ENCODE measurements at places on chromosomes 1 and 21.

GRCh38 chr1:205430696-205431305 is 8.9 kb upstream of the LEMD1 start:
- peak; percentile 58 for DNase-seq

DNA sequence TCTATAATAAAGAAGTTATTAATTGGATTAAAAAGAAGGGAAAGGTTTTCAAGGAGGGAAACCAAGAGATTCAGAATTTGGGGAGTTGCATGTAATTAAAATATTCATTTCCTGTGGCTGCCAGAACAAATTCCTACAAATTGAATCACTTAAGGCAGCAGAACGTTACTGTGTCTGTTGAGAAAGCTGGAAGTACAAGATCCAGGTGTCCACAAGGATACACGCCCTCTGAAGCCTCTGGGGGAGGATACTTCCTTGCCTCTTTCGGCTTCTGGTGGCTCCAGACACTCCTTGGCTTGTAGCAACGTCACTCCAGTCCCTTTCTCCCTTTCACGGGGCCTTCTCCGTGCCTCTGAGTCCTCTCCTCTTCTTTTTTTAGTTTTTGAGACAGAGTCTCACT is 67.9 kb downstream of the KAZN start:
- DNase-seq = no peak

GRCh38 chr1:104921525-104921924 is 1171.8 kb downstream of the AMY1C start:
- DNase-seq = no peak

GRCh38 chr1:207429963-207430362 is 24.2 kb upstream of the CR2 start:
- DNase-seq = no peak

- DNase-seq = no peak
These were observed 156.0 kb upstream of the RAB4A start for GRCh38 chr1:229114850-229115365.

GRCh38 chr1:94886361-94886760 is 40.5 kb downstream of the CNN3 start:
- DNase-seq = no peak

GRCh38 chr21:21897275-21897883 is 899.2 kb downstream of the NCAM2 start:
- no peak for DNase-seq

GRCh38 chr1:59978511-59978910 is 51.9 kb upstream of the CYP2J2 start:
- no peak for DNase-seq

- no peak for DNase-seq
These were observed 155.2 kb downstream of the NR5A2 start for GRCh38 chr1:200182701-200183100.

DNA sequence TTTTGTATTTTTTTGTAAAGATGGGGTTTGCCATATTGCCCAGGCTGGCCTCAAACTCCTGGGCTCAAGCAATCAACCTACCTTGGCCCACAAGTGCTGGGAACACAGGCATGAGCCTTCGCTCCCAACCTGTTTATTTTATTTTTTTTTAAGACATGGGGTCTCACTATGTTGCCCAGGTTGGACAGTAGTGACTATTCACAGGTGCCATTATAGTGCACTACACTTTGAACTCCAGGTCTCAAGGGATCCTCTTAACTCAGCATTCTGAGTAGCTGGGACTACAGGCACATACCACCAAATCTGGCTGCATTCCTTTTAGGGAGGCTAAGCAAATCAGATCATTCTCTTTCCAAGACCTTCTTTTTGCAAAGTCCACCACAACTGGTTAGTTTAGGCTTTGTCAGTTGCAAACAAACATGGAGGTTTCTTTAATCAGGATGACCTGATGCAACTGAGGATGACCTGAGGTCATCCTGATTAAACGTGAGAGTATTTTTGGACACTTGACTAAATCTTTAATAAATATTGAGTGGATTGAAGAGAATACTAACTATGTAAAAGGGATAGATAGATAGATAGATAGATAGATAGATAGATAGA is 30.0 kb upstream of the RALGPS2 start:
- no peak for DNase-seq

DNA sequence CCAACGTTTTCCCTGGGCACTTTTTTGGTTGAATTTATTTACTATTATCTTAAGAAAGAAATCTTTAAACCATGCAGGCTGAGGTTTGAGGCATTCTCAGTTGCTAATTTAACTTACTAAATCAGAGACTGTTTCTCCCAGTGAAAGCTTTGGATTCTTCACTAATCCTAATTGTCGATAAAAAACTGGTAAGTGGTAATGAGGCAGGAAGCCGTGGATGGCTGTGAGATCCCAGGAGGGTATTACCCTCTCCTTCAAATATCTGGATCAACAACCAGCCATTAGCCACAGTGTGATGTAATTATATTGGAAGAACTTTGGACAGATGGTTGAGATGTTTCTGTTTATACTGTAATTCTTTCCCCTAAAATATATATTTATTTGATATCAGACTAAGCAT is 485.0 kb downstream of the DISC1 start:
- no peak for DNase-seq

DNA sequence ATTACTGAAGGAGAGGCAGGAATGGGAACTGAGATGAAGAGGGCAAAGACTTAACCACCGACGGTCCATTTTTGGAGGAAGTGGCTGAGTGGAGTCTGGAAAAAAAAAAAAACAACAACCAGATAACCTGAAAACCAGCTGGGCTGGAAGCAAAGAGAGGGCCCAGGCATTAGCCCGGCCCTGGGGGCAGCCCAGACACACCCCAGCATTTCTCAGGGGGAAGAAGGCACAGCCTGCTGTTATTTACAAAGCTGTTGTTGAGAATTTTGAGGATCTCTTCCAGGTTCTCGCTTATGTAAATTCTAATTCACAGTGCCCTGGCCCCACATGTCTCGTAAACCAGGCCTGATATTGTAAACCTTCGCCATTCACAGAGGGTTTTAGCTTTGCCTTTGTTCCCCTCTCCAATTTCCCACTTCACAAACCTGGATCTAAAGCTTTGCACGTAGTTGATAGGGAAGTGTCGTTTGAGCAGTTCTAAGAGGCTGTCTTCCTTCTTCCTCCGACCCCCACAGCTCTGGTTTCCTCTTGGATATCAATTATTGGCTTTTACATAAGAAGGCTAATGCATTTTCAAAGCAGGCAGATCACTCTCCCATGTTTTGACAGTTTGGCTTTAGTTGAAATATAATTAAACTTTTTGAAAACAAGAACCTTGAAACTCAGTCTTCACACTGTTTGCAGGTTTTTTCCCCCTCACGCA is 161.8 kb upstream of the IRF2BP2 start:
- DNase-seq = peak; percentile 41

- no peak for DNase-seq
These were observed 47.2 kb downstream of the KLHDC7A start for GRCh38 chr1:18527921-18528320.

DNA sequence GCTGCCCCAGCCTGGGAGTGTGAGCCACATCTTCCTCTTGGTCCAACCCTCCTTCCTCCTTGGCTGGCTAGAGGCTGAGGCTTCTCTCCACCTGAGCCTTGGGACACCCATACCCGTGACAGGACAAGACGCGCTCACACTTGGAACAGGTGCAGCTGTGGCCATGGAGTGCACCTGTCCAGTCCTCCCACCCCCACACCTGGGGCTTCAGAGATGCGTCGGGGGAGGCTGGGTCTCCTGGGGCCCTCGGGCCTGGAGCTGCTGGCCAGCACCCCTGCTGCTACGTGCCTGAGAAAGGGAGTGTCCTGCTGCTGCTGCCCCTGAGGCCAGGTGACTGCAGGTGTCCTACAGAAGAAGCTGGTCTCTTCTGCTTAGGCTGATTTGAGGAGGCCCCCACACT is 37.0 kb upstream of the TMEM52 start:
- DNase-seq = no peak

DNA sequence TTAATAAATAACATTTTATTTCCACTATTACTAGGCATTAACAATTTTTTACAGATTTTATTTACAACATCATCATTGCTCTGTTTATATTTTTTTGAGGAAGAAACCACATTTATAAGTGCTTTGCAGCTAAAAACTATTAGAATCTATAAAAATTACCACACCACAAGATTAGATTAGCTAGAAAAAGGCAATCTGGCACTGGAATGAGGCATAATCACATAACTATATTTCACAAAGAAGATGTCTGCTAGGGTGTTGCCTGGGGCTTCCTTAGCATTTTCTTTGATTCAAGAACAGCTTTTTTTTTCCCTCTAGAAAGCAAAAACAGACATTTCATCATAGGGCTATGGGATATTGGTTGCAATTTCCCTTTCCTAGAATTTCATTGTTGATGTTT is 2169.2 kb downstream of the MRPL39 start:
- DNase-seq = no peak

DNA sequence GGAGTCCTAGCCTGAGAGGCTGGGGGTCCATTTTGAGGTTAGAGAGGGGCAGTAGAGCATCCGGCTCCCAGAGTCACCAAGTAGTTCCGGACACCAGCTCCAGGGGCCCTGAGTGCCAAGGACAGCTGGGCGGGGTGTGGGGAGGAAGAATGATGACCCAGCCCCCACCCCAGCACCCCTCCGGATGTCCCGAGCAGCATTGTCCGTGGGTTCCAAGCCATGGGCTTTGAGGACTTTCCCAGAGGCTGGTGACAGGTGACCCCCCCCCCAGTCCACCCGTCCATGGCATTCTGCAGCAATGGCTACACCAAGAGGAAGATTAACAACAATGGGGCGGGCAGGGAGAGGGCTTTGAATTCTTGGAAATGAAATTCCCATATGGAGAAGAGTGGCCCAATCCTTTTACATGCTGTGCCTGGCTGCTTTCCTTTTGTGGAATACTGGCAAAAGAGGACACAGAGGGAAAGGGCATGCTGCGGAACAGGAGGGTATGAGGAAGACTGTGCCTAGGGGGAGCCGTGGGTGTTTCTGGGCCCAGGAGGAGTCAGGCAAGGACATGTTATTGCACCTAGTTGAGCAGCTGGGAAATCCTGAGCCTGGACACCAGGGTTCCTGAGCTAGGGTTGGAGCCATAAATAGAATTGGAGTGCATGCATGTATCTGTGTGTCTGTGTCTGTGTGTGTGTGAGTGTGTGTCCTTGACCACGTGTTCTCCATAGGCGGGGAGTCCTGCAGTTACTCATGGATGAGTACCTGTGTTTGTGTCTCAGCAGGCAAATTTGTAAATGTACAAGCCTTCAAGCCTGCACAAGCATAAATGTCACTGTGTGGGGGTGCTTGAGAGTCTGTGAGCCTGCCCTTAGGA is 956 bp downstream of the ATP1A2 start:
- DNase-seq = no peak

- DNase-seq = no peak
These were observed 19.1 kb downstream of the AGL start for GRCh38 chr1:99869304-99869703.

DNA sequence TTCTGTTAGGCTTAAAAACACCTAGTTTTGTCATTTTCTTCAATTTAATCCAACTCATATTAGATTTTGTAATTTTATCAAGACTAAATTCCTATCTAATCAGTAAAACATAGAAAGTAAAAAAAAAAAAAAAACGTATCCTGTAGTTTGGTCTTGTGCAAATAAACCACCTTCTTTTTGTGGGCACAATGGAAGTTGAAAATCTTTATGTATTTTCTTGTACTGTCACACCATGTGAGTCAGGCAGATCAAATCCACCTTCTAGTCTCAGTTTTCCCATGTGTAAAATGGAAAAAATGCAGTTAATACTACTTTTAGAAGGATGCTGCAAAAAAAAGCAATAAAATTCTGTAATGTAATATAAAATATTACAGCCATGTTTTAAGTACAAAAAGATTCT is 129.8 kb downstream of the CYYR1 start:
- DNase-seq = no peak

- DNase-seq = peak; percentile 24
These were observed 15.2 kb downstream of the H6PD start for GRCh38 chr1:9249534-9250410.

DNA sequence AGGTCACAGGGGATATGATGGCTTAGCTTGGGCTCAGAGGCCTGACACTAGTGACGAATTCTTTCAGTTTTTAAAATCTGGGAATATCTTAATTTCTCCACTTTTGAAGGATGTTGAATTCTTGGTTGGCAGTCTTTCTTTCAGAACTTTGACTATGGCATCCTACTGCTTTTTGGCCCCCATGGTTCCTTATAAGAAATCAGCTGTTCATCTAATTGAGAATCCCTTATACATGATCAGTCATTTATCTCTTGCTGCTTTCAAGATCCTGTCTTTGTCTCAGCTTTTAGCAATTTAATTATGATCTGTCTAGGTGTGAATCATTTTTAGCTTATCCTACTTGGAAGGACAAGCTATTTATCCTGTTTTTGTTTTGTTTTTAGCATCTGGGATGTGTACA is 31.2 kb upstream of the F3 start:
- DNase-seq = no peak

GRCh38 chr1:65440322-65440900 is 19.9 kb downstream of the LEPR start:
- no peak for DNase-seq

DNA sequence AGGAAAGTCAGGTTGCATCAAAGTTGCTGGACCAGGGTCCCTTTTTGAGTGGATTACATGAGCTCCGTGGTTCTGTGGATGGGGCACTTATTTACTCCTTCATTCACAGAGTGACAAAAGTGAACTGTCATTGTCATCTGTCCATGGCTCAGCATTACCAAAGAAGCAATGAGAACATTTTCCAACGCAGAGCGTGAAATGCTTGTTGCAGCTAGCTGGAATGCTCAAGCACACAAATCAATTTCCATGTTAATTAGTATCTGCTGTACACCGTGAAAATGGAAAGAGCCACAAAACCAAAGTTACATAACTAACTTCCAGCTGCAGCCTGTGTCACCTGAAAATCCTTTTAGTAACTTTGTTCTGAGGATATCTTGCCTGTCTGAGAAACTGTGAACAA is 78.9 kb downstream of the MT1HL1 start:
- no peak for DNase-seq

DNA sequence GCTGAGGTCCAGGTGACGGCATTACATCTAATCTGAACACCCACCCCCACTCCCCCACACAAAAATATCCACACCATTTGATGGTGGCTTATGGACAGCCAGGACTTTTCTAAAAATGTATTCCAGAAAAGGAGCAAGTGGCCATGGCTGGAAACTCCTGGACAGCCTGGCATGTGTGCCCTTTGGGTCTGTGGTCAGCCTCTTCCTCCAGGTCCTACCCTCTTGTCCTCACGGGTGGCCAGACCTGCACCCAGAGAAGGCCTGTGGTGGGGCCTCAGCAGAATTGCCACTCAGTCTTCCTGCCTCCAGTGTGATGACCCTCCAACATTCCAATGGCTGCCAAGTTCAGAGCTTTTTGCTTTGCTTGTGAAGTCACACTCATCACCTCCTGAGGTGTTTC is 600.6 kb downstream of the AJAP1 start:
- DNase-seq = no peak

GRCh38 chr1:199585392-199585791 is 442.1 kb upstream of the NR5A2 start:
- DNase-seq = no peak

- DNase-seq = no peak
These were observed 15.6 kb upstream of the FAAP20 start for GRCh38 chr1:2210084-2210653.

DNA sequence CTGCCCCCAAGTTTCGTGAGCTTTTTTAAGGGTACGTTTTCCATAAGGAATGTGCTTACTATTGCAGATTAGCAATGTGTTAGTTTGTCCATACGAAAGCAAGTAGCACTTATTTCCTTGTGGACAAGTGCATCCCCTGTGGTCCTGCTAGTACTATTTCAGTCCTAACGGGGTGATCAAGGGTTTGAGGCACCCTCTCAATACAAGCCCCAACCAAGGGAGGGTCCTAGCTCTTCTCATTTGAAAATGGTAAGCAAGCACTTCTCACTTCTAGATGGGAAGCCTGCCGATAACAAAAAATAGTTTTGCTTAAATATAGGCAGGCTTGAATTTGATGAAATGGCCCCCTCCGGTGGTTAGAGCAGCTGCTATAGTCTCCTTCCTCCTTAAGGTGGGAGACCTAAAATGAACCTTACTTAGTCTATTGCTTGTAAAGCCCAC is 64.0 kb upstream of the HMCN1 start:
- DNase-seq = peak; percentile 17
